ENCODE measurements at places on chromosomes 2 and 18. TPM values are rescaled to one million over a fixed set of nuclear protein-coding genes. Genes with fewer than 3 reads are reported as not detected.
A peak's percentile ranks its signal among the peaks of the same experiment; 100 is the strongest.

Gene FABP1
- total RNA-seq, result not detected

DNA sequence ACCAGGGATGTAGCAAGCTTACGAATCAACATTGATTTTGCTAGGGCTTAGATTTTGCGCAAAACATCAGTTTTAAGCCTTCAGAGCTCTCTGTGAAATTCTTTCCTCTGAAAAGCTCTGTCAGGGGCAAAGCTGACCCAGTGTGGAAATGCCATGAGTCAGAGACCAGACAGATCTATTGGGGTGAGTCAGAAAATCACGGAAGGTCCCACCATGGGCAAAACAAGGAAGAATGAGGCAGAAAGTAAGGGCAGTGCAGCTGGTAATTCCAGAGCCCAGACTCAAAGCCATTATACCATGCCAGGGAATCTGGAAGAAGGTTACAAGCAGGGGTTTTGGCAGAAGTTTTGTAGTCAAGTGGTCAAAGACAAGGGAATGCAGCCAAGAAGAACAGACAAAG, 256.6 kb upstream of the CTAGE1 start:
- no peak overlapping the region for H3K27ac ChIP-seq
- H3K4me3 ChIP-seq, result no peak overlapping the region
- no peaks in the 10 kb centered on the region for H3K36me3 ChIP-seq
- H3K4me1 ChIP-seq, result no peaks in the 10 kb centered on the region

GRCh38 chr18:24725644-24726415, 265.4 kb downstream of the HRH4 start:
- no peak overlapping the region for H3K27ac ChIP-seq
- no peaks in the 10 kb centered on the region for H3K4me1 ChIP-seq
- no peaks in the 10 kb centered on the region for H3K36me3 ChIP-seq

DNA sequence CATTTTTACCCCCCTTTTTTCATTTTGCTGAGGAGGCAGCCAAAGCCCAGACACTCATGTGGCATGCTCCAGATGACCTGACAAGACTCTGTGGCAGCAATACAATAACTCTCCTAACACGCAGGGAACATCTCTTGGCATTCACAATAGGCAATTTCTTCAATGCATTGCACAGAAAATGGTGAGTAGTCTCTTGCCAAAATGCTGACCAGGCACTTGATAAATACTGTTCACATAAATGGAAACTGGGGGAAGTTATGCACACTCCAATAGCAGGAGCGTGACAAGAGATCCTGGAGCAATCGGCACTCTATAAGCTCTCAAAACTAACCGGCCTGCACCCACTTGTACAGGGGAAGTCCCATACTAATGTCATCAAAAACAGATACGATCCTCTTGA, 66.3 kb downstream of the NBAS start:
- no peak overlapping the region for H3K4me3 ChIP-seq
- no peak overlapping the region for H3K27ac ChIP-seq
- DNase-seq, result no peak
- H3K4me1 ChIP-seq, result no peaks in the 10 kb centered on the region
- peaks cover 8% of the 10 kb centered on the region for H3K36me3 ChIP-seq

GRCh38 chr2:150156415-150156814, 331.1 kb downstream of the RND3 start:
- no peaks in the 10 kb centered on the region for H3K36me3 ChIP-seq
- DNase-seq, result no peak
- H3K27me3 ChIP-seq, result no peaks in the 10 kb centered on the region
- no peak overlapping the region for H3K27ac ChIP-seq
- H3K4me3 ChIP-seq, result no peak overlapping the region
- H3K4me1 ChIP-seq, result no peaks in the 10 kb centered on the region

- peak overlapping the region; percentile 83 for H3K27ac ChIP-seq
- peaks cover 57% of the 10 kb centered on the region for H3K4me1 ChIP-seq
- no peaks in the 10 kb centered on the region for H3K27me3 ChIP-seq
Observed at GRCh38 chr18:12839057-12839525, 44.9 kb downstream of the PTPN2 start.

DNA sequence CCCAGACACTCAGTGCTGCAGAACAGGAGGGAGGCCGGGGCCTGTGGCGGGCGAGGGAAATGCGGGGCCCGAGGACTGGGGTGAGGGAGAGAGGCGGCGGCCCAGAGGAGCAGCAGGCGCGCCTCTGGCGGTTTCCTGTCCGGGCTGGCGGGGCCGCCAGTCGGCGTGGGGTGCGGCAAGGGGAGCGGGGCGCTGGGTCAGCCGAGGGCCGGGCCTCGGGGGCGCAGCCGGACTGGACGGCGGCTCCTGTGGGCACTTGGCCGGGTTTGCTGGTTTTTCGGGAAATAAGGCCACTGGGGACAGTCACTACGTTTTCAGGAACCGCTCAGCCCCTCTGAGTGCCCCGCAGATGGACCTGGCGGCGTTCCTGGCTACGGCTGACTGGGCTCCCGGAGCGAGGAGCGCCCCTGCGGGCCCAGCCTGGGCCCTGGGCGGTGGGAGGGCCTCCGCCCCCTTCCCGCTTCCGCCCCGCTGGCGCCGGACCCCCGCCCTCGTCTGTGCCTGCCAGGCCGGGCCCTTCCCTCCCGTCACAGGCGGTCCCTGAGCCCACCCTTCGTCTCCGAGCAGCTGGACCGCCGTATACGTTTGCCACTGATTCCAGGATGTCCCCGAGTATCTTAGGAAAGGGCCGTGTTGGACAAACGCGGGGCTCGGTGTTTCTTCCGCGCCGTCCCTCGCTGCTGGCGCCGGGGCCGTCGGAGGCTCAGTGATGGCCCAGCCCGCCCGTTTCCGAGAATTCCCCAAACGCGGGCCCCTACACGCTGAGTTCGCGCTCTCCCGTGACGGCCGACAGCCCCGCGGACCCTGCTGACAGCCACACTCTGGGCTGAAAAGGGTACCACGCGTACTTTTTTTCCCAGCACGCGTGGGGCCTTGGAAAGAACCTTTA, 84.6 kb downstream of the FAM210A start:
- no peak overlapping the region for H3K4me3 ChIP-seq
- peaks cover 30% of the 10 kb centered on the region for H3K36me3 ChIP-seq
- no peaks in the 10 kb centered on the region for H3K4me1 ChIP-seq
- no peak for DNase-seq
- H3K27ac ChIP-seq, result no peak overlapping the region

- H3K36me3 ChIP-seq, result no peaks in the 10 kb centered on the region
- no peaks in the 10 kb centered on the region for H3K4me1 ChIP-seq
- H3K27ac ChIP-seq, result no peak overlapping the region
- H3K27me3 ChIP-seq, result no peaks in the 10 kb centered on the region
- DNase-seq, result no peak
Observed at GRCh38 chr2:186558512-186559276, 31.2 kb upstream of the ITGAV start.

DNA sequence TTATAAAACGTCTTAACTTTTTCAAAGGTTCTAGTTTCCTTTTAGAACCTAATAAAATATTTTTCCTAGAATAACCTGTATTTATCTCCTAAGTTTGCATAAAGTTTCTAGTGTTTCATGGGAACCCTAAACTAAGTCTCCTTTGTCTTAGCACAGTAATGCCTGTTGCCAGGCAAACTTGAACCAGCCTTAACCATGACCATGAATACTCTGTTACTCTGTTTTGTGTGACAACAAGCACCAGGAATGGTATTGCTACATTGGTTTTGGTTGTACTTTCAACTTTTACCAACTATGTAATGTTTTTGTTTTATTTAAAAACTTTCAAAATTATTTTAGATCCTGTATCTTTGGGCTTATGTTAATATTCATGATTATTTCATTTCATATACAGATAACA, 137.6 kb downstream of the CERS6 start:
- no peak for DNase-seq
- no peak overlapping the region for H3K4me3 ChIP-seq
- no peaks in the 10 kb centered on the region for H3K36me3 ChIP-seq
- no peak overlapping the region for H3K27ac ChIP-seq
- H3K27me3 ChIP-seq, result no peaks in the 10 kb centered on the region
- no peaks in the 10 kb centered on the region for H3K4me1 ChIP-seq

GRCh38 chr2:187877391-187877790, 323.2 kb upstream of the TFPI start:
- no peaks in the 10 kb centered on the region for H3K36me3 ChIP-seq
- no peak overlapping the region for H3K4me3 ChIP-seq
- H3K4me1 ChIP-seq, result no peaks in the 10 kb centered on the region
- no peak overlapping the region for H3K27ac ChIP-seq
- H3K27me3 ChIP-seq, result no peaks in the 10 kb centered on the region

GRCh38 chr2:95343429-95344214, 46.5 kb downstream of the KCNIP3 start:
- no peak overlapping the region for H3K4me3 ChIP-seq
- no peak for DNase-seq

- H3K36me3 ChIP-seq, result no peaks in the 10 kb centered on the region
- no peaks in the 10 kb centered on the region for H3K4me1 ChIP-seq
- H3K4me3 ChIP-seq, result no peak overlapping the region
Observed at GRCh38 chr2:10963155-10963554, 51.4 kb downstream of the KCNF1 start.

Gene VWA3B
- total RNA-seq, result not detected

Gene TGFA
- total RNA-seq, result 0.42 TPM

Gene DSG1
- total RNA-seq, result not detected

Gene UGT1A10
- not detected for total RNA-seq

GRCh38 chr2:191078165-191078867, 64.3 kb upstream of the STAT1 start:
- H3K27ac ChIP-seq, result peak overlapping the region; percentile 33
- H3K27me3 ChIP-seq, result no peaks in the 10 kb centered on the region
- no peaks in the 10 kb centered on the region for H3K4me1 ChIP-seq

DNA sequence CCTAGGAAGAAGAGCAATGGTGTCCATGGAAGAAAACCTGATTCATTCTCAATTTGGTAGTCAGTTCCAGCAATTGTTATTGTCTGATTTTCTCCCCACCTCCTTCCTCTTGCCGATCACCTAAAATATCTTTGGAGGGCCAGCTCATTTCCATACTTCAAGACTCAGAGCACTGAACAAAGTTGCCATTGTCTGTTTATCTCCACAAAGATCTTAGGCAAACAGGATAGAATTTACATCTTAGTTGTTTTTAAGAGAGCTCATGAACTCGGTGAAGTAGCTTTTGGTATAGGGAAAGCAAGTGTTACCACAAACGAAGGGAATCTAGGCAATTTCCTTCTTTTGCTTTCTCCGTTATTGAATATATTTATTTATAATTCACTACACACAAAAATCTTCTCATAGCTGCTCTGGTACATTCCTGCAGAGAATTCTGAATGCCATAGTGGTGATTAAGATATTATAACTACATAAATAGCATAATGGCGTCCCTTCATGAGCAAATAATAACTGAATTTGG, 41.5 kb upstream of the CHST9 start:
- H3K27ac ChIP-seq, result no peak overlapping the region
- no peak overlapping the region for H3K4me3 ChIP-seq
- H3K36me3 ChIP-seq, result no peaks in the 10 kb centered on the region
- H3K4me1 ChIP-seq, result no peaks in the 10 kb centered on the region

DNA sequence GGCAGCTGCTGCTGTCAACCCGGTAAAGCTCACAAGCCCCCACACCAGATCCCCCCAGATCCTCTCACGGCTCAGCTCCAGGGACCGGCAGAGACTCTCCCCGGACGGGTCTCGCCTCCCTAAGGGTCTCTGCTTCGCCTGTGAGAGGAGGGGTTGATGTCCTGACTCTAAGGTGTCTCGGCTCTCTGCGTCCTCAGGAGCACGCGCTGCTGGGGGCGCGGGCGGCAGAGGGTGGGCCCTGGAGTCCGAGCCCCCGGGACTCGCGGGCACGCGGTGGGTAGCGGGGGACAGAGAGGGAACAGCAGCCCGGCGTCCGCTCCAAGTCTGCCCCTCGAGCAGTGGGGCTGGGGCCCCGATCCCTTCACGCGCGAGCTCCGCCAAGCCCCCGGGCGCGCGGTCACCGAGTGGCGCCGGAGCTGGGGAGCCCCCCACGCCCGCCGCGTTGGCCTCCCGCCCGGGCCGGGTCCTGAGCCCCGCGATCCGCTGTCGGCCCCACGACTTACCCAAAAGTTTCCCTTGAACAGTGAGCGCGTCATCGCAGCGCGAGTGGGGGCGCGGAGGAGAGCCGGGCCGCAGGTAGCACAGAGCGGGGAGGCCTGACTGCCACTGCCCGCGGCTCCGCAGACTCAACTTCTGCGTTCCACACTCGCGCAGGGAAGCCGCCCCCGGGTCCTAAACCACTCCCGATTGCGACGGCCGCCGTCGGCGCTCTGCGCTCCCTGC, at the start of gene PSTPIP2:
Gene PSTPIP2, minus strand, starts transcription at position 608 of the 723 bp plus-strand sequence. Its CDS starts 72 bp downstream, at position 536.
- H3K27ac ChIP-seq, result no peak within 1 kb of the TSS
- peak within 1 kb of the TSS; percentile 42 for H3K4me3 ChIP-seq
- H3K4me1 ChIP-seq, result peaks cover 34% of the 10 kb centered on the region

DNA sequence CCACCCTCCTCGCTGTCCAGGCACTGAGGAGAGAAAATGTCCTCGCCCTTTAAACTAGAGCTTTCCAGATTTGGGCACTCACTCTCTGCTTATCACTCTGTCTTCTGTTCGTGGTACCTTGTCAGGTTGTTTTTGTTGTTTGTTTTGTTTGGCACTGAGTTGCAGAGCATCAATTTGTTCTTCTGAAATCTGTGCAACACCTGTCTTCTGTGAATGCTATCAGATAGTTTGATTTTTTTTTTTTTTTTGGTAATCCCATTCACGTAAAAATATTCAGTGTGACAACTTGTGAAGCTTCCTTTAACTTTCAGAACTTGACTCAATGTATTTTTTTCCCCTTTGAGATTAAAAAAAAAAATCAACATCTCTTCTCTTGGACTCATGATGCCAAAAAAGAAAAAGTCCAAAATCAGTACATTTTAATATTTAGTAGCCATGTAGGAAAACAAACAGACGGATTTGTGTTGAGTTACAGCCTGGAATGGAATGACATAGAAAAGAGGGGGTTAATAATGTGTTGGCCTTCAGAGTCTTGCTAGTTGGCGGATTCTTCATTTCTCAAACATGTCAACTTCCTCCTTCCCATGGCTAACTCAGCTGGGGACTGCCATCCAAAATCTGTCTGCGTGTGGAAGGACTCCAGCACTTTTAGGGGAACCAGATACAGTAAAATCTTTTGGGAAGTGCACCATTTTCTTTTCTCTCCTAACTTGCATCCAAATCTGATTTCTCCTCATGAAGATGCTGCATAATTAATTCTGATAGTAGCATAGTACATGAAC, 1.6 kb downstream of the TMEM178A start:
- H3K4me1 ChIP-seq, result peaks cover 4% of the 10 kb centered on the region
- H3K4me3 ChIP-seq, result no peak overlapping the region
- DNase-seq, result no peak
- no peaks in the 10 kb centered on the region for H3K36me3 ChIP-seq
- peaks cover 38% of the 10 kb centered on the region for H3K27me3 ChIP-seq

GRCh38 chr18:73986711-73987110, 160.9 kb downstream of the FBXO15 start:
- H3K4me1 ChIP-seq, result no peaks in the 10 kb centered on the region
- DNase-seq, result no peak
- H3K27ac ChIP-seq, result no peak overlapping the region
- H3K4me3 ChIP-seq, result no peak overlapping the region
- H3K27me3 ChIP-seq, result no peaks in the 10 kb centered on the region
- no peaks in the 10 kb centered on the region for H3K36me3 ChIP-seq

All from CD4-positive, CD25-positive, alpha-beta regulatory T cell (primary cell).